T-helper 9 cell (primary cell): ENCODE measurements at places on chromosomes 4 and X.

DNA sequence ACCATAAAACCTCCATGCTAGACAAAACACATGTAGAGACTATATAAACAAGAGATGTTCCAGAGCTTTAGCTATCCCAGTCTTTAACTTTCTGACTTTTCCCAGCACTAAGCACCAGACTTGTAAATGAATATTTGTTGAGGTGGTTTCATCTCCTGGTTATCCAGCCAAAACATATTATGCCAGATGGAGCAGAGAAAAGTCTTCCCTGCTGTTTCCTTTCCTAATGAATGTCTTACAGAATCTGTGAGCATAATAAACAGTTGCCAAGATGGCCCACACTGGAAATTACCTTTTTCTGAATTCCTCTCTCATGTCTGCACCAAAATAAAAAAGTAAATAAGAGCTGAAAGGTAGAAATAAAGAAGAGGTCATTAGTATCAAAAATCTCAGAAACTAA, 159.2 kb downstream of the TECRL start:
- DNase-seq: no peak

- DNase-seq: no peak
Observed at GRCh38 chr4:37893164-37893563, 2.3 kb downstream of the TBC1D1 start.

GRCh38 chr4:43757147-43757546, 691.5 kb downstream of the KCTD8 start:
- DNase-seq: no peak

GRCh38 chrX:18702362-18703195, 4.9 kb upstream of the PPEF1 start:
- DNase-seq: no peak

GRCh38 chr4:2361366-2362265, 56.8 kb downstream of the ZFYVE28 start:
- no peak for DNase-seq

DNA sequence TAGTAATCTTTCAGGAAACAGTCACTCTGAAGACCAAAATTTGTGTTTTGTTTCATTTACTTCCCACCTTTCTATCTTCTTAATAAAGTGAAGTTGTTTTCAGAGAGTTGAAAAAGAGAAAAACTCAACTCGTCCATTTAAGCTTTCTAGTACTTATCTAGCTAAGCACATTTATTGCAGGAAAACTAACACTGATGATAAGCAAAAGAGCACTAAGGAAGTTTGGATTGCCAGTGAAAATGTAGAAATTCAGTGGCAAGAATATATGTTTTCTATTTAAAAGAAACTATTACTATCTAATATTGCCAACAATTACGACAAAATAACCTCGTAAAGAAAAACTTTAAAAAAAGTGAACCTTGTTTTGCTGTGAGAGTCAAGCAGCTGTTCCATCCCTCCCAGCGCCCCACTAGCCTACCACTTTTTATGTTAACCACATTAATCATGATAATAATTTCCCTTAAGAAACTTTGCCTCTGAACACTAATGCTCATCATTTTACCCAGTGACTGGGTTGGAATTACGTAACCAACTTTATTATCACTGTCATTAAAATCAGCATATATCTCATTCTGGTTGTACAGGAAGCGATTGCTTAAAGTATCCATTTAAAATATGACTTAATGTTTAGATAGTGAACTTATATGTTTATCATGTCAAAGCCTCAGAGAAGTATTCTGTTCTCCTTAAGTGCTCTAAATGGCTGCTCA, 24.8 kb downstream of the SPRY1 start:
- no peak for DNase-seq

GRCh38 chrX:39313146-39313545, 511.9 kb downstream of the MID1IP1 start:
- no peak for DNase-seq

DNA sequence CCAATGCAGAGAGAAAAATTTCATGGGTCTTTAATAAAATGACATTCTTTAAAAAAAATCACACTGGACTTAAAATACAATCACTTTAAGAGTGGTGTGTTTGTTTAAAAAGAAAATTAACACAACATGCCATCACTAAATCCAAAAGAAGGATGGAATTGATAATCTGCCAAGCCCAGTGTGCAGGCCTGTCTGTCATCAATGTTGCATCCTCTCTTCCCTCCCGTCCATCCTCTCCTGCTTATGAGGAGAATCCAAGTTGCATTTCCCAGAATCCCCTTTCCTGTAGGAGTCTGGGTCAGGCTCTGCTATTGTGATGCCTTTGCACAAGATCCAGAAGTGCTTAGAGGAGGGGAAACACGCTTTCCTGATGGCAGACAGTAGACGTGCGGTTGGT, 169.4 kb downstream of the MID1 start:
- DNase-seq: no peak

DNA sequence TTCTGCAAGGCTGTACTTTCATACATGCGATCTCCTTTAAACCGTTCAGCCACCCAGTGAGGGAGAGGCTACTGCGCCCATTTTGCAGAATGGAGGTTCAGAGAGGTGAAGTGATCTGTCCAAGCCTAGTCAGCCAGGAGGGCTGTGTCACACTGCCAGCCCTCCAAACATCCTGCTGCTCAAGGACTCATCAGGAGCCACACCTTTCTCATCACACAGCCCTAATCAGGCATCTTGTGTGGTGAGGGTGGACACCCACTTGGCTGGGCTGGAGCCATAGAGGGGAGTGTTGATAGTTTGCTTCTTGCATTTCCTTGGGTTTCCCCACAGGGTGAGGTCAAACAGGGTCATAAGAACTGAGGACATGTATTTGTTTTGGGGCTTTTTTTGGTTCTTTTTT, 5.4 kb upstream of the CXCR3 start:
- DNase-seq: no peak

- no peak for DNase-seq
Observed at GRCh38 chrX:146934256-146934655, 119.7 kb upstream of the CXorf51A start.

GRCh38 chr4:179076865-179077264, 1634.6 kb upstream of the AGA start:
- DNase-seq: no peak

DNA sequence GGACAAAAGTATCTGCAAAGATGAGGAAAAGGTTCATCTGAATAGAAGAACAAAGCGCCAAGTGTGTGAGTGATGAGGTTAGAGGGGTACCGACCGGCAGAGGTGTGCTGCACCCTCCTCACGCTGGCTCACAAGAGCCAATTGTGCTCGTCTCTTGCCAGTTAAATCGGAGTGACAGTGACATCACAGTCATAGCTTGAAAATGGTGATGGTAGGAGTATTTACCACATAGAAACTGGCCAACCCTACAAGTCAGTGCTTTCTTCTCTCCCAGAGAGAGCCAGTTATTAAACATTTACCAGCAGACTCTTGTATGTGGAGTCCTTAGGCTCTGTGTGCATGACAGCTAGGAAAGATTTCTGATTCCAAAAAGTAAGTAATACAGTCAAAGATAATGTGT, 32.4 kb downstream of the CLDN22 start:
- no peak for DNase-seq

DNA sequence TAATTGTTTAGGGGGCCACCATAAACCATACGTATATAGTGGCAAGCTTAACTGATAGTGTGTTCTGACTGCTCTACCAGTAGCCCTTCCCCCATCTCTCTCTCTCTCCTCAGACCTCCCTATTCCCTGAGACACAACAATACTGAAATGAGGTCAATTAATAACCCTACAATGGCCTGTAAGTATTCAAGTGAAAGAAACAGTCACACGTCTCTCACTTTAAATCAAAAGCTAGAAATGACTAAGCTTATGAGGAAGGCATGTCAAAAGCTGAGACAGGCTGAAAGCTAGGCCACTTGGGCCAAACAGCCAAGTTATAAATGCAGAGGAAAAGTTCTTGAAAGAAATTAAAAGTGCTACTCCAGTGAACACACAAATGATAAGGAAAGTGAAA, 78.0 kb downstream of the PRDM5 start:
- no peak for DNase-seq
